ENCODE measurements at places on chromosomes 5 and 9.
A peak's percentile ranks its signal among the peaks of the same experiment; 100 is the strongest.

- no peak for DNase-seq
Observed at GRCh38 chr5:1441166-1441865, 3.9 kb downstream of the SLC6A3 start.

DNA sequence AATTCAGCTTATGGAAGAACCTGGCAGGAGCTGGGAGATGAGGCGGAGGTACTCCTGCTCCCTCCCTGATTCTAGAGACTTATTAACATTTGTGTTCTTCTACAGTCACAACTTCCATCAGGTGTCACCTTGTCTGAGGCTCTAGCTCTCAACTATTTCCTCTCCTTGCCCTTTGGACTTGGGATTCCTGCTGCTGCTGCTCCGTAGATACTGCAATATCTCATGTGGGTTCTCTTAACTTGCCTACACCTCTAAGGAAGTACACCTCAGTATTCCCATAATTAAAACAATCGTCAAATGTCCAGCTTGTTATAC lies 21.2 kb downstream of the ANXA1 start:
- DNase-seq: no peak

DNA sequence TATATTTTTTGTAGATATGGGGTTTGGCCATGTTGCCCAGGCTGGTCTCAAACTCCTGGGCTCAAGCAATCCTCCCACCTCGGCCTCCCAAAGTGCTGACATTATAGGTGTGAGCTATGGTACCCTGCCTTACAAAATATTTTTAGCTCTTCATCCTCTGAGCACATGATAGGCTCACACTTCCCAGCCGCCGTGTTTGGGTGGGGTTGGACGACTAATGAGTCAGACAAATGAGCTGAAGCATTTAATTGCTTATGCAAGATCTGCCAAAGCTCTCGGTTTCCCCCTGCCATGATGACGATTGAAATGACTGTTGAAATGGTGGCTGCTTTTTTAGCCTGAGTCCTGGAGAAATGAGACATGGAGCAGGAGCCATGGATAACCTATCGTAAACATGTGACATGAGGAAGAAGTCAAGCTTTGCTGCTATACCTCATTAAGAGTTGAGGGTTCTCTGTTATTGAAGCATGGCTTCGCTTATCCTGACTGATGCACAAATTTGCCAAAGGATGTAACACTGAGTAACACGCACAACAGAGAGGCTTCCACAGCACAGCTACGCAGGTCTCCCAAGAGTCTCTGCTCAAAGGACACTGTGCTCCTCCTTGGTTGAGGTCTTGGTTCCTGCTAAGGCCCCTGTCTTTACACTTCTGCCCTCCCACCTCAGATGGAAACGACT lies 48.2 kb upstream of the GFPT2 start:
- no peak for DNase-seq

DNA sequence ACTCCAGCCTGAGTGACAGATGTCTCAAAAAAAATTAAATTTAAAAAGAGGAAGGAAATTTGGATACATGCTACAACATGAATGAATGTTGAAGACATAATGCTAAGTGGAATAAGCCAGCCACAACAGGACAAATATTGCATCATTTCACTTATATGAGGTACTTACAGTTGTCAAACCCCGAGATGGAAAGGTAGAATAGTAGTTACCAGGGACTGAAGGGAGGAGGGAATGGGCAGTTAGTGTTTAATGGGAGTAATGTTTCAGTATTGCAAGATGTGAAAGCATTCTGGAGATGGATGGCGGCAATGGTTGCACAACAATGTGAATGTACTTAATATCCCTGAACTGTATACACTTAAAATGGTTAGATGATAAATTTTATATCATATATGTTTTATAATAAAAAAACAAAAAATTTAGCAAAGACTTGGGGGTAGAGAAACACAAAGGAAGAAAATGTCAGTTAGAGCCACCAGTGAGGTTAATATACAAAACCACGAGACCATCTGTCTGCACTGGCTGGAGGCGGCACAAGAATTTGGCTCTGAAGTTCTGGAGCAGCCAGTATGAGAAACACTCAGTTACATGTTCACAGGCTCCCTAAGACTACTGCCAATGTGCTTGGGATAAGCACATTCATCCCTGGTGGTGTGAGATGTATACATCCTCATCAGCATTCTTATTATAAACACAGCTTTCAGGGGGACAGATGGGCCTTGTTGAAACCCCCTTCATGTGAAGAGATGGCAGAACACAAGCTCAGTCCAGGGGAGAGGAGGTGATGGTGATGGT lies 37.0 kb upstream of the RPS23 start:
- DNase-seq: peak; percentile 38

DNA sequence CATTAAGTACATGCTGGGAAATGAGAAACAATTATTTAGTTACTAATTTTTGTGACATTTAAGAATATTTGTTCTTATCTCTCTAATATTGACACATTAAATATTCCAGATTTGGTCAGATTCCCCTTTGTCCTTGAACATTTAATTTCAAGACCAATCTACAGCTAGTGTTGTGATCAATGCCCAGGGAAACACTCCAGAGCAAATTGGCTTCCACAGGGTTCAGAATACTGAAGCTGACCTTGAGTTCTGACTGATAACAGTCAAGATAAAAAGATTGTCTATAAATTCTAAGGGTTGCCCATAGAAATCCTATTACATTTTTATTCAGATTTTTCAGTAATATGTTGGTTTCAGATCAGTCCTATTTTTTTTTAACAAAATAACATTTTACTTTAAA lies 31.3 kb downstream of the ZFYVE16 start:
- no peak for DNase-seq

DNA sequence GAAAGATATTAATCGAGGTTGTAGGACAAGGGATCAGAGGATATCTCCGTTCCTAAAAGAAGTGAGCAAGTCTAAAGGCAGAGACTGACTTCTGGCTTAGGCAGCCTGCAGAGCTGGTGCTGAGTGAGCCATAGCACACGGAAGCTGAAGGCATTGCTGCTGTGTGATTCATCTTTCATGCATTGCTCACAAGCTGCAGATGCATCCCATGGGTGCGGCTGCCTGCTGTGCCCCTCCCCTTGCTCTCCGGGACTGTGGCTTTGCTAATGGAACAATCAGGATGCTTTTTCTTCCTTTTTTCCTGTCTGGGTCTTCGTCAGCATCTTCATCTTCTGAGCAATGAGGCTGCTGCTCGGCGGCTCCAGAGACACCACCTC lies 341.4 kb downstream of the DIRAS2 start:
- DNase-seq: peak; percentile 12

DNA sequence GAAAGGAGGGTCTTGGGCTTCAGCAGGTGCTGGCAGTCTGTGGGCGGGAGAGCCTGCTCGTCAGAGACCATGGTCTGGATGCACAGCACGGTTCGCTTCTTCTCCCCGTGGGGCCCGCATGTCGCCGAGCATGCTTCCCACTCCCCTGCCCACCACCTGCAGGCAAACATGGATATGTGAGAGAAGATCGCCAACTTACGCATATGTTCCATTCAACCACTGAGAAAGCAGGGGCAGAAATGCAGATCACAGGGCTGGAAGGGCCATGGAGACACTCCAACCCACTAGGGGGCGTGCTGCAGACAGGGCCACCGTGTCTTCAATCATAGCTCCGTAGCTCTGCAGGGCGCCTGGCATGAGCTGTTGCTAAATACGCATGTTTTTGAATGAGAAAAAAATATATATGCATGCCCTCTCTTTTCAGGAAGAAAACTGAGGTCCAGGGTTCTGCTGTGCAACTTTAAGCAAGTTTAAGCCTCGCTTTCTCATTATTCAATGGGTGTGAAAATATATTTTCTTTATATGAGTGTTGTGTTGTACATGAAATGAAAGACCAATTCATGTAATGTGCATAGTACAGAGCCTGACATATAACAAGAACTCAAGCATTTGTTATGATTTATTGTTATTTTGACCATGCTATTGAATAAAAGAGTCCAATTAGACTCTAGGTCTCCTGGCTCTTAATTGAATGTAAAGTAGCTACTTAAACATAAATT lies 148.0 kb downstream of the TARS1 start:
- DNase-seq: no peak

GRCh38 chr5:148002451-148002850 lies 61.3 kb upstream of the SPINK5 start:
- DNase-seq: no peak

DNA sequence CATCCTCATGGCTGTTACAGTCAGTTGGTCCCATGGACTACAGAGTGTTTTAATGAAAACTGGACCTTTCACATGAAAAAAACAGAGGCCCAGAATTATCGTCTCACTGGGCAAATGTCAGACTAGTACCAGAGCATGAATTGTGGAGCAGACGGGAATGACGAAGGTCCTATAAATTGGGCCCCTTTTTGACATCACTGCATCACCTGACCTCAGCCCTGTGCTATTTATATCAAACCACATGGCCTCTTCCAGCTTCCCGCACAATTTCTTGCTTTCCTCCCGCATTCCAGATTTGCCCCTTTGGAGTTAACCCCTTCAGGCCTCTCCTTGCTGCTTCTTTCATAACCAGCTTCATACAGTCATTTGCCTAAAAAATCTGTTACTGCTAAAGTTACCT lies 301.7 kb downstream of the ATPSCKMT start:
- no peak for DNase-seq

- no peak for DNase-seq
Observed at GRCh38 chr5:119080936-119081335, 10.0 kb downstream of the DMXL1 start.

GRCh38 chr9:7137571-7137970 lies 379.8 kb downstream of the KDM4C start:
- DNase-seq: no peak

DNA sequence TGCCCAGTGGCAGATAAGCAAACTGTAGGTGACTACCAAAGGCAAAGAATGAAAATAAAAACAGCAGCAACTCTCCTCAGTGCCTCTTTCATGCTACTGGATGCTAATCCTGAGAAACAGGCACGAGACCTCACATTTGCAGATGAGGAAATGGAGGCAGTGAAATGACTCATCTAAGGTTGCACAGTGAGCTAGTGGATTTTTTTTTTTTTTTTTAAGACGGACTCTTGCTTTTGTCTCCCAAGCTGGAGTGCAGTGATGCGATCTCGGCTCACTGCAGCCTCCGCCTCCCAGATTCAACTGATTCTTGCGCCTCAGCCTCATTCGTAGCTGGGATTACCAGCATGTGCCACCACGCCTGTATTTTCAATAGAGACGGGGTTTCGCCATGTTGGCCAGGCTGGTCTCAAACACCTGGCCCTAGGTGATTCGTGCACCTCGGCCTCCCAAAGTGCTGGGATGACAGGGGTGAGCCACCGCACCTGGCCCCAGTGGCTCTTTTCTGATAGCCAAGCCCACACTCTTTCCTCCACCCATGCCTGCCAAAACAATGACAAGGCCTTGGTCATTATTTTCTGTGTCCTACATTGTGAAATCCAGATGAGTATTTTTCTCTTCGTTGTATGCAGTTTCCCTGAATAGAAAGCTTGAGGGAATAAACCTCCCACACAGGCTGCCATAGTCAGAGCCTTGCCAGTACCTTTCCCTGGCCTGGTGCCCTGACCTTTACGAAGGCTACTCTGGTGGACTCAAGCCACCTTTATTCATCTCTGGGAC lies 19.2 kb downstream of the DOCK2 start:
- DNase-seq: no peak

DNA sequence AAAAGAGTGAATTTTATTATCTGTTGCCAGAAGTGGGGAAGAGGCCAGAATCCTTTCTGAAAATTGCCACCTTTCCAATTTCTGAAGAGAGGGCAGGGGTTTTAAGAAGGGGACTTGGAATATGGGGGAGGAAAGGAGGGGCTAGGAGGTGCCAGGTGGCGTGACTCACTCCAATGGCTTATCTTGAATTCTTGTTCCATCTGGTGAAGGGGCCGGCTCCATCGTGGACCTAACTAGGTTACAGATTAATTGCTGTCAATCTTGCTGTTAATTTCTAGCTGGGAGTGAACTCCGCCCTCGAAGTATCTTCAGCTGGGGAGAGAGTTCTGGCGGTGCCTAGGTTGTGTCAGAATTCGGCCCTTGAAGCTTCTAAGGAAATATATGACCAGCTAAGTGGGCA lies 138.7 kb downstream of the YTHDC2 start:
- DNase-seq: no peak

- no peak for DNase-seq
Observed at GRCh38 chr5:139543423-139543991, 17.6 kb upstream of the UBE2D2 start.

DNA sequence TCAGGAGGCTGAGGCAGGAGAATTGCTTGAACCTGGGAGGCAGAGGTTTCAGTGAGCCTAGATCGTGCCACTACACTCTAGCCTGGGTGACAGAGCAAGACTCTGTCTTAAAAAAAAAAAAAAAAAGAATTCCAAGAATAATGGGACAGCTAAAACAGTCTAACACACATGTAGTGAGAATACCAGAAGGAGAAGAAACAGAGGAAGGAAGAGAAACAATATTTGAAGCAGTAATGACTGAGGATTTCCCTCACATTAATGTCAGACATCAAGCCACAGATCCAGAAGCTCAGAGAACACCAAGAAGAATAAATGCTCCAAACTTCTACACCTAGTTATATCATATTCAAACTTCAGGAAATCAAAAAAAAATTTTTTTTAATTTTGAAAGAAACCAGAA lies 47.1 kb upstream of the EFNA5 start:
- DNase-seq: no peak

DNA sequence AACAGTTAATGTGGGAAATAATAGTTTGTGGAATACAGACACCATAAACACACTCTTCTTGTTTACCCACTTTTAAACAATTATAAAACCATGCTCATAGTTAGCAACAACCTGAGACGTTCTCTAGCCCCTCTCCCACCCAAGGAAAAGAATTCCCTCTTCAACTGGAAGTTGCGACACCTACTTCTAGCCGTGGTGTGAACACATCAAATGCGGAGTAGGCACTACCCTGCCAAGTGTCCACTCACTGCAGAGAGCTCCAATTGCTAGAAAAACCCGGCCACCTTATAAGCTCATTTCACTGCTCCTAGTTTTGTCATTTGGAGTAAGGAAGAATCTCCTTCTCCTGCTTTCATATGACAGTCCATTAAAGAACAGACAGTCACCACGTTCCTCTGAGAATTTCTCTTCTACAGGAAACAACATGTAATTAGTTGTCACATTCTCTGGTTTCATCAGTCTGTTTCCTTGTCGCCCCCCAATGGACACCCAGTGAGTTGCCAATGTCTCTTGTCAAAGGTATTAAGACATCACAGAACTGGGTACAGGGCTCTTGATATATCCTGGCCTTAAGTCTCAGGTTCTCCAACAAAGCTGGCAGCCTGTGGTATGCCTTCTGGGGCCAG lies 47.3 kb downstream of the PRLR start:
- DNase-seq: peak; percentile 81

GRCh38 chr5:179771311-179771895 lies 22.4 kb upstream of the LTC4S start:
- DNase-seq: no peak

GRCh38 chr5:116559673-116560164 lies 14.9 kb downstream of the SEMA6A start:
- no peak for DNase-seq

GRCh38 chr9:136795000-136795348 lies 1.2 kb upstream of the CCDC183 start:
- DNase-seq: no peak

Measured in NCI-H446 (cell line).